ENCODE measurements at places on chromosomes 12 and 14.

GRCh38 chr14:47763188-47763854 is 87.9 kb upstream of the MDGA2 start:
- no peak for DNase-seq

- DNase-seq: peak; percentile 7
Observed at GRCh38 chr12:119444462-119445044, 110.0 kb downstream of the CCDC60 start.

- no peak for DNase-seq
Observed at GRCh38 chr12:39915249-39915648, 190.6 kb downstream of the SLC2A13 start.

- DNase-seq: peak; percentile 27
Observed at GRCh38 chr12:47360771-47361388, 281.1 kb upstream of the AMIGO2 start.

- DNase-seq: no peak
Observed at GRCh38 chr12:3295646-3296408, 195.2 kb upstream of the PRMT8 start.

GRCh38 chr12:123270214-123271000 is 1.2 kb downstream of the CDK2AP1 start:
- no peak for DNase-seq

GRCh38 chr12:11133816-11134215 is 628 bp downstream of the TAS2R30 start:
- no peak for DNase-seq

GRCh38 chr14:98137131-98138025 is 1134.6 kb downstream of the BCL11B start:
- no peak for DNase-seq

DNA sequence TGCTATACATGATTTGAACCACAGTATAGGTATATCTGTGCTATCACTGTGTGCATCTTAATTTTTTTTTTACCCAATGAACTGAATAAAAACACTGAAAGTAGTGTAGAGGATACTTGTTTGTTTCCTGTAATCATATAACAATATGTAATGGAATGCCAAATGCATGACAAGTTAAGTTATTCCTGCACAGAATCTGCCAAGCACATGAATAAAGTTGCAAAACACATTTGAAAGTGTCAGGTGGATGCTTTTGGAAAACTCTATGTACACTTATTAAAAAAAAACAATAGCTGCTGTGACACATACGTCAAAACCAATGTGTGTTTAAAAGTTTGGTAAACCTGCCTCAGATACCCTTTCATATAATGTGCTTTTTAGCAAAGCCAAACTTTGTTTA is 1638.1 kb upstream of the SEL1L start:
- DNase-seq: no peak

DNA sequence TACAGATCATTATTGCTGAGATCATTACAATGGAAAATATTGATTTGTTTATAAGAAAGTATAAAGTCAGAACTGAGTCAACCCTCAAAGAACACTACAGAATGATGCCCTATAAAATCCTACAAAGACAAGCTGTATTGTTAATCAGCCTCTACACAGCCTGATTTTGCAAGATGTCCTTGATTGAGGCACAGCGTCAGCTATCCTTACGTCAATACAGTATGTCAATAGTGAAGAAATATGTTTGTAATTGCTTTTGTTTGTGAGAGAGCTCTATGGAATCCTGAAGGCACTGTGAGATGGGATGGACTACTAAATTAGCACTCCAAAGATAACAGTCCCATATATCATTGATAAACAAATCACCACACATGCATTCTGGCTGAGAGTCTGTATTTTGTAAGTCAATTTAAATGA is 70.7 kb downstream of the RASSF9 start:
- DNase-seq: no peak

GRCh38 chr12:89140141-89140540 is 212.2 kb downstream of the DUSP6 start:
- no peak for DNase-seq

DNA sequence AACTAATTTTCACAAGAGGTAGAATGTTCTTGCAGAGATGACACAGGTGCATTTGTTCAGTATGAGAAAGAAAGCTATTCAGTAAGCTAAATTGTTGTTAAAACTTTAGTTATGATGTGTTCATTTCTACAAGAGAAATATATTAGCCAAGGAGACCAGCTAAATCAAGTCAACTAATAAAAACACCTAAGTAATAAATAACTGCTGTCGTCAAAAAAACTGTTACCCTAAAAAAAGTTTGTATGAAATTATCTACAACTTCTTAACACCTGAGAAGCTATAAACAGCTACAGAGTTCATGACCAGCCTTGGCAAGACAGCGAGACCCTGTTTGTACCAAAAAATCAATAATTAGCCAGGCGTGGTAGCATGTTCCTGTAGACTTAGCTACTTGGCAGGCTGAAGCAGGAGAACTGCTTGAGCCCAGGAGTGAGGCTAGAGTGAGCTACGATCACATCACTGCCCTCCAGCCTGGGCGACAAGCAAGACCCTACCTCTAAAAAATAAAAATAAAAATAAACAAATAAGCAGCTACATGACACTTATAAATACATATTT is 67.6 kb upstream of the AP4S1 start:
- no peak for DNase-seq

GRCh38 chr14:103185051-103186029 is 62.1 kb downstream of the TNFAIP2 start:
- no peak for DNase-seq

GRCh38 chr12:70722584-70723343 is 85.5 kb upstream of the PTPRB start:
- no peak for DNase-seq

- DNase-seq: no peak
Observed at GRCh38 chr12:54162741-54163140, 26.0 kb downstream of the SMUG1 start.

DNA sequence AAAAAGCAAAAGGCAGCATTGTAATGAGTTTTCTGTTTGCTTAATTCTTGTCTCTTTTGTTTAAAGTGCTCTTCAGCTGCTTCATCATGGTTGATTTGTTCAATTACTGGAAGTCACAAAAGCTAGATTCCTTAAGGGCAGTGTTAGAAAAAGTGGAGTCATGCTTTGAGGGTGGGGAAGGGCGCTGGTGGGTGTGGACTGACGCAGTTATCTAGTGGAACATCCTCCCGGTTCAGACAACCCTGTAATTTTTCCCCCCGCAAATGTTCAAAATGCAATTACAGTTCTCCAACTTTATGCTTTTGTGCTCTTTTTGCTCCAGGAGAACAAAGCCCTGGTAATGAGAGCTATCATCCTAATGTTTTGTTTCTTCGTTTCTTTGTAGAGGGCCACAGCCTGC is 2.1 kb downstream of the AKAP6 start:
- DNase-seq: no peak

- no peak for DNase-seq
Observed at GRCh38 chr12:104577581-104577981, 120.8 kb downstream of the CHST11 start.

DNA sequence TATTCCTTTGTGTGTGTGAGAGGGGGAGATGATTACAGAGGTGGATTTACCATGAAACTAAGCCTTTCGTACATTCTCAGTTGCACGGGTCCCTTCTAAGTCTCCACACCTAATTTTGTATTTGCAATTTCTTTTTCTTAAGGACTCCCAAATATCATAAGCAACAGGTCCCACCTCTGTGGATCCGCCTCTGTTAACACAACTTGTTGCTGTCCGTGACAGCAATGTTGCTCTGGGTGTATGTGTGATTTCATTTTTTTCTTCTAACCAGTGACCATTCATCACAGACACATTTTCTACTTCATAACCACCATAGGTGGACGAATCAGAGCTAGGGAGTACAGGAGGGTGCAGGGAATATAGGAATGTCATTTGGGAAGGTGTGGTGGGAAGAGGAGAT is 81.1 kb downstream of the NRXN3 start:
- no peak for DNase-seq

DNA sequence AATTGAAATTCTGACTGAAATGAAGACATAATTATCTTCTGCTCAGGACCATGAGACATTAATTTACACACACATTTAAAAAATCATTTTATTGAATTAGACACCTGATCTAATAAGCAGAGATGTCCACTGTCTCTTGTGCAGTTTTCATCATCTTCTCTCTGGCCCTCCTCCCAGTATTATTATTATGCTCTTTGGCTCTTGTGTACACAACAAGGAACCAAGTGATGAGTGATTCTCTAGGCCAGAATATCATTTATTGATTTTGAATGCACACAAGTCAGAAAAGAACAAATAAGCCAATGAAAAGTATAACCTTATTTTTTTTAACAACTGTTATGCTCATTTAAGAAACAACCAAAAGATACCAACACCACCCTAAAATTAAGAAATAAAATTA is 244.7 kb upstream of the KRR1 start:
- DNase-seq: no peak

GRCh38 chr14:102279688-102280348 is 25.1 kb downstream of the MOK start:
- DNase-seq: no peak

- no peak for DNase-seq
Observed at GRCh38 chr12:42767326-42767954, 177.9 kb upstream of the PRICKLE1 start.

DNA sequence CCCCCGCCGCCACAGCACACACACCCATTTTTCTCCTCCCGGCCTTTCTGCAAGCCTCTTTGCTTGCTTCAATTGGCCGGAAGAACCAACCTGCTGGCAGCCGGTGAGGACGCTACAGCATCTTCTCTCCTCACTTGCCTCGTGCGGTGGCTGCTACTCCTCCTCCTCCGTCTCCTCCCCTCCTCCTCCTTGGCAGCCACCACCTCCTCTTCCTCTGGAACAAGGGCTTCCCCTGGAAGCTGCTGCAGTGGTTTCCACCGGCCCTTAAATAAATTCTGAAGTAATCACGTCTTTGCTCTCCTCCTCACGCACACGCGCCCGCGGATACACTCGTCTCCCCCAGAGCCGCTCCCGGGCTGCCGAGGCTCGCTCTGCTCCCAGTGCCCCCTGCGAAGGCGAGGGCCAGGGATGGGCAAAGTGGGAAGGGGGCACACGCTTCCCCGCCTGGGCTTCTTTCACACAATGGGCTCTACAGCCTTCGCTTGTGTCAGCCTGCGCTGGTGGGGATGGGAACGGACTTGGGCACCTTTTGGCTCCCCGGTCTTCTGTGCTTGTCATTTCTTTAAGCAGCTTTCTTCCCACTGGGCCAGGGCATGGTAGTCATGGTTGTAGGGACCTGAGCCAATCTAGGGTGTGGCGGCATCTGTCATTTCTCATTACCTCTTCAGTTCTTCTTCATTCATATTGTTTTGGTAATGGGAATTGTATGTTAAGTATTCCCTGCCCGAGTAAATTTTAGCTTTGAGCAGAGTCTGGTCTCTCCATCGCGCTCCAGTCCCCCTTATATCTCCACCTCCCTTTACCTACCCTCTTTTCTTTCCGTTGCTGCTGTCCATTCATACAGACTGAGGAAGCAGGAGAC is at the start of gene PPFIA2:
Gene PPFIA2 (minus strand): TSS at position 161 of the 862 bp plus-strand sequence.
- DNase-seq: no peak

GRCh38 chr12:123242116-123242904 is 9.1 kb downstream of the MTRFR start:
- no peak for DNase-seq

- no peak for DNase-seq
Observed at GRCh38 chr12:65147312-65147905, 22.0 kb upstream of the LEMD3 start.

DNA sequence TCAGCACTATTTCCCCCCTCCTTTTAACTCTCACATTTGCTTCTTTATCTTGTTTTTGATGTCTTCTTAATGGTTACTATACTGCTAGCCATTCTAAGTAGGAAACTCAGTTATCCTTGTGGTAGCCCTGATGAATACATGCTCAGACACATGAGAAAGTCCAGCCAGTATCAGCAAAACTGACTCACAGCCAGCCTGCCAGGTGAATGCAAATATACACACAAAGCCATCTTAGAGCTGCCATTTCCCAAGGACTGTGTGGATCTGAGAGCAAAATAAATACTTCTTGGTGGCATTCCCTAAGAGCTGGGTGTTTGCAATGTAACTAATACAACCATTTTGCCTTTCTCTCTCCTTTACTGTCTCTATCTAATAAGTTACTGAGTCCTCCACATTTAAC is 455.2 kb downstream of the CCER1 start:
- DNase-seq: no peak

DNA sequence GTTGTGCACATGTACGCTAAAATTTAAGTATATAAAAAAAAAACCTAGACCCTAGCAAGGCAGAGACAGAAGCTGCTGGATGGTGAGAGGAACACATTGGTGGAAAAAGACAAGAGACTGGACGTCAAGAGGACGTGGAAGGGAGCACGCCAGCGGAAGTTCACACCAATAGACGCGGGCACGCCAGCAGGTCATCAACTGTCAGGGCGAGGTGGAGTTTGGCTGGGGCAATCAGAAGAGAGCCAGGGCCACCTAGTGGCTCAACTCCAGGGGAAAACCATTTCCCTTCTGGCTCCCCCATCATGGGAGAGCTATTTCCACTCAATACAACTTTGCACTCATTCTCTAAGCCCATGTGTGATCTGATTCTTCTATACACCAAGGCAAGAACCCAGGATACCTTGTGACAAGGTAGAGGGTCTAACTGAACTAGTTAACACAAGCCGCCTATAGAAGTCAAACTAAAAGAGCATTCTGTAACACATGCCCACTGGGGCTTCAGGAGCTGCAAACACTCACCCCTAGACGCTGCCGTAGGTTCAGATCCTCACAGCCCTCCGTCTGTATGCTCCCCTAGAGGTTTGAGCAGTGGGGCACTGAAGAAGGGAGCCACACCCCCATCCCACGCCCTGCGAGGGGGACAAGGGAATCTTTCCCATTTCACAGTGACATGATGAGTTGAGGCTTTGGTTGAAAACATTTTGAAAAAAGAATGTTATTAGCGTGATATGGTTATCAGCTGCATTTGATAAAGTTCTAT is 702.7 kb downstream of the TMTC2 start:
- DNase-seq: no peak

GRCh38 chr12:4558171-4558570 is 3.8 kb upstream of the DYRK4 start:
- no peak for DNase-seq

DNA sequence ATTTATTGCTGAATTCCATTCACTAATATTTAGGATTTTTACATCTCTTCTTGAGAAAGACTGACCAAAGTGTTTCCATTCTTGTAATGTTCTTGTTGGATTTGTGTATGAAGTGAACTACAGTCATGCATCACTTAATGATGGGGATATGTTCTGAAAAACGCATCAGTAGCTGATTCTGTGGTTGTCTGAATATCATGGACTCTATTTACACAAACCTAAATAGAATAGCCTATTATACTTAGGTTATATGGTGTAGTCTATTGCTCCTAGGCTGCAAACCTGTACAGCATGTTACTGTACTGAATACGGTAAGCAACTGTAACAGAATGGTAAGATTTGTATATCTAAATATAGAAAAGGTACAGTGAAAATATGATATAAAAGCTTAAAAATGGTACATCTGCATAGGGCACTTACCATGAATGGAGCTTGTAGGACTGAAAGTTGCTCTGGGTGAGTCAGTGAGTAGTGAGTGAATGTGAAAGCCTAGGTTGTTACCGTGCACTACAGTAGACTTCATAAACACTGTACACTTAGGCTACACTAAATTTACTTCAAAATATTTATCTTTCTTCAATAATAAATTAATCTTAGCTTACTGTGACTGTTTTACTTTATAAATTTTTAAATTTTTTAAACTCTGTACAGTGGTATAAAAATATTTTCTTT is 27.6 kb upstream of the P2RX4 start:
- no peak for DNase-seq

- peak; percentile 38 for DNase-seq
Observed at GRCh38 chr14:68137704-68138619, 318.4 kb downstream of the RAD51B start.
